ENCODE measurements at places on chromosomes 1 and 21. TPM values are rescaled to one million over a fixed set of nuclear protein-coding genes. Genes with fewer than 3 reads are reported as not detected.
A peak's percentile ranks its signal among the peaks of the same experiment; 100 is the strongest.

Gene ETV3L
- total RNA-seq: not detected

Gene PKLR
- total RNA-seq: 0.14 TPM

Gene STUM
- total RNA-seq: 0.33 TPM

Gene OLIG2
- total RNA-seq: not detected

Gene RPE65
- total RNA-seq: not detected

Gene SLFNL1
- 7.3 TPM for total RNA-seq

Gene SPRR2A
- total RNA-seq: not detected

Gene CLCA1
- total RNA-seq: 0.11 TPM

Gene PRMT2
- 103 TPM for total RNA-seq

Gene SH3BGR
- 3.9 TPM for total RNA-seq

GRCh38 chr1:45299981-45300668 is 26.6 kb upstream of the HPDL start:
- no peak for DNase-seq
- no peaks in the 10 kb centered on the region for H3K36me3 ChIP-seq
- no peak overlapping the region for H3K27ac ChIP-seq
- no peak overlapping the region for H3K4me3 ChIP-seq
- H3K4me1 ChIP-seq: peaks cover 14% of the 10 kb centered on the region

DNA sequence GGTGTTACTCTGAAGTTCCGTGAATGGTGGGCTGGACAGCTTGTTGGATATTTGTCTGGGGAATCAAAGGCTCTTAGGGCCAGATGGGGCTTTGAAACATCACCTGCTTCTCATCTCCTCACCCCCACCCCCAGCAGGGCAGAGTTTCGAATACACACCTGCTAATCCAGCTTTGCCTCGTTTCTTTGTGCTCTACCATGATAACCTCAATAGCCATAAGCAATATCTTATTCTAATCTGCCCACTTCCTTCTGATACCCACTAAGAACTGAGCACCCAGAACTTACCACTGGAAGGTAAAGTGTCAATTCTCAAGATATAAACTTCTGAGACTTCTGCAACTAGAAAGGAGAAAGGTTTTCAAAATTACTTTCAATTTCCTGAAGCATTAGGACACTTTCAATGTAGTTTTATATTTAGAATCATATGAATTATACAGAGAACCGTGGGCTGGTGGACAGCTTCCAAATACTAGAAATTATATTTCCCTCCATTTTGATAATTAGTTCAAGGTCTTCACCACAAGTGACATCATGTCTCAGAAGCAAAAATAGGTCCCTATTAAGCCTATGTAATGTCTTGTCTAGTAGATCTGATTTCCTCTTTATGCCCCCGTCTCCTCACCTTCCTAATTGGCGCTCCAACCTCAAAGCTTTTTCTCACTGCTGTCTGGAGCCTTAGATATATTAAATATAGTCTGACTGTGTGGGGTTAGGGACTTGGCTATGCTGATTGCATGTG is 64.4 kb upstream of the NEK2 start:
- H3K27me3 ChIP-seq: no peaks in the 10 kb centered on the region
- no peak overlapping the region for H3K27ac ChIP-seq

GRCh38 chr1:61952675-61953074 is 210.4 kb downstream of the PATJ start:
- H3K27ac ChIP-seq: no peak overlapping the region
- DNase-seq: no peak
- no peaks in the 10 kb centered on the region for H3K4me1 ChIP-seq
- no peaks in the 10 kb centered on the region for H3K27me3 ChIP-seq
- H3K36me3 ChIP-seq: no peaks in the 10 kb centered on the region

GRCh38 chr1:93615582-93616150 is 66.0 kb downstream of the BCAR3 start:
- H3K4me3 ChIP-seq: no peak overlapping the region
- DNase-seq: no peak
- H3K27me3 ChIP-seq: no peaks in the 10 kb centered on the region
- H3K4me1 ChIP-seq: peaks cover 32% of the 10 kb centered on the region
- peak overlapping the region; percentile 38 for H3K27ac ChIP-seq

DNA sequence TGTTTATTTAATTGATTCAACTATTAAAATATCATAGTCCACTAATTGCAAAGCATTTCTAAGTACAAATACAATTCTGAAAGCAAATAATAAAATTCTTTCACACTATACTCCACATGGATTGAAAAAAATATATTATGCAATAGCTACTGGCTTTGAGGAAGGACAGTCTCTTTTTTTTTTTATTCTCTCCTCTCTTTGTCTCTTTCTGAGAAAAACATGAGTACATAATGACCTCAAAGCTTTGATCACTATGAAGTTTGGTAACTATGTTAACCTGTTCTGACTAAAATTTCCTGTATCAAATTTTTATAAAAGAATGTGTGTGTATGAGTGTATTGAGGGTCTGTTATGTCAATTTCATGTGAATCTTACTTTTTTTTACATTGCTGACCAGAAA is 96.2 kb downstream of the RGS2 start:
- H3K27me3 ChIP-seq: no peaks in the 10 kb centered on the region
- DNase-seq: no peak
- H3K4me1 ChIP-seq: no peaks in the 10 kb centered on the region
- no peak overlapping the region for H3K4me3 ChIP-seq
- no peaks in the 10 kb centered on the region for H3K36me3 ChIP-seq

GRCh38 chr1:14363036-14363590 is 235.4 kb upstream of the KAZN start:
- H3K27ac ChIP-seq: no peak overlapping the region
- peaks cover 8% of the 10 kb centered on the region for H3K4me1 ChIP-seq
- DNase-seq: no peak
- H3K36me3 ChIP-seq: no peaks in the 10 kb centered on the region
- no peak overlapping the region for H3K4me3 ChIP-seq
- no peaks in the 10 kb centered on the region for H3K27me3 ChIP-seq

DNA sequence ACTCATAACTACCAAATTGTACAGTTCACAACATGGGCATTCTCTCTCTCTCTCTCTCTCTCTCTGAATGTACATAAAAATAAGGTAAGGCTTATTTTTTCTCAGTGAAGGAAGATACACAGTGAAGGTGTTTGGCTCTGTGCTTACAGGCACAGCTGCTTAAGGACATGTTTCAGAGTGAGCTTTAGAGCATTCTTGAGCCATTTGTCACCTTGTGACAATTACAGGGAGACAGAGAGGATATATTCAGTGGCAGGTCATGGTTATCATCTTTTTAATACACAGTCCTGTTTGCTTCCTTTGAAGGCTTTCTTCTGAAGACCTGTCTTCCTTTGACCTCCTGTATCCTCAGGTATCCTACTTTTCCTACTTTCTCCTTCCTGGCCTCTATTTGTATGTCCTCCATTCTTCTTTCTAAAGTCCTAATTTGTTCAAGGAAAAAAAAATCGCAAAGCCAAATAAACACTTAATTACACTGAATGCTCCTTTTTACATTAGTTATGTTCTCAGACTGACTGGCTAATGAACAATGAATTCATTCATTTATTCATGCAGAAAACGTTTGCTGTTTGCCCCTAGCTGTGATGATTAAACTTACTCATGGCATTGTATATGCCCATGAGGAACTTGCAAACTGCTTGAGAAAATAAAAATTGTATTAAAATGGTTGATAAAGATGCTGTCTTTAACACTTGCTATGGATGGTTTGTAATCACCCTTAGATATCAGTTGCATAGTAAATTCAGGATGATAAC is 33.4 kb downstream of the HSD17B7 start:
- H3K27ac ChIP-seq: no peak overlapping the region
- no peak for DNase-seq
- no peak overlapping the region for H3K4me3 ChIP-seq
- H3K27me3 ChIP-seq: peaks cover 9% of the 10 kb centered on the region
- peaks cover 8% of the 10 kb centered on the region for H3K4me1 ChIP-seq

- H3K27me3 ChIP-seq: peaks cover 13% of the 10 kb centered on the region
- H3K4me3 ChIP-seq: no peak overlapping the region
- H3K27ac ChIP-seq: no peak overlapping the region
- peaks cover 40% of the 10 kb centered on the region for H3K4me1 ChIP-seq
- no peak for DNase-seq
Measured at GRCh38 chr1:8315573-8316475, 2.1 kb upstream of the SLC45A1 start.

DNA sequence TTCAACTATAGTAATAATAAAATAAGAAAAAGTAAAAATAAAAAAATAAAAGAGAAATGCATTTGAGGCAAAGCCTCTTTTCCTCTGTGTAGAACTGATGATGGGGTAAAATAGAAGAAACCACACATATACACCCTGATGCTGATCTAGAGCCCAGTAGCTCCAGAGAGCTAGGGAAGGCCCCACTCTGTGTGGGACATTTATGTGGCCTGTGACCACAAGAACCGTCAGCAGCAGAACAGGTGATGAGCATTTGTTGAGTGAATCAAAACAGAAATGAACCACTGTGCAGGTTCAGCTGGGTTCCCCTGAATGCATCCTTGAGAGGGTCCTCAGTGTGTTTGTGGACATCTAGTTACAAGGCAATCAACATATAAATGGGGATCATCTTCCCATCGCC is 221.8 kb upstream of the HOOK1 start:
- no peak for DNase-seq
- H3K4me1 ChIP-seq: peaks cover 25% of the 10 kb centered on the region
- no peak overlapping the region for H3K4me3 ChIP-seq
- H3K27ac ChIP-seq: no peak overlapping the region
- H3K36me3 ChIP-seq: no peaks in the 10 kb centered on the region
- H3K27me3 ChIP-seq: no peaks in the 10 kb centered on the region

DNA sequence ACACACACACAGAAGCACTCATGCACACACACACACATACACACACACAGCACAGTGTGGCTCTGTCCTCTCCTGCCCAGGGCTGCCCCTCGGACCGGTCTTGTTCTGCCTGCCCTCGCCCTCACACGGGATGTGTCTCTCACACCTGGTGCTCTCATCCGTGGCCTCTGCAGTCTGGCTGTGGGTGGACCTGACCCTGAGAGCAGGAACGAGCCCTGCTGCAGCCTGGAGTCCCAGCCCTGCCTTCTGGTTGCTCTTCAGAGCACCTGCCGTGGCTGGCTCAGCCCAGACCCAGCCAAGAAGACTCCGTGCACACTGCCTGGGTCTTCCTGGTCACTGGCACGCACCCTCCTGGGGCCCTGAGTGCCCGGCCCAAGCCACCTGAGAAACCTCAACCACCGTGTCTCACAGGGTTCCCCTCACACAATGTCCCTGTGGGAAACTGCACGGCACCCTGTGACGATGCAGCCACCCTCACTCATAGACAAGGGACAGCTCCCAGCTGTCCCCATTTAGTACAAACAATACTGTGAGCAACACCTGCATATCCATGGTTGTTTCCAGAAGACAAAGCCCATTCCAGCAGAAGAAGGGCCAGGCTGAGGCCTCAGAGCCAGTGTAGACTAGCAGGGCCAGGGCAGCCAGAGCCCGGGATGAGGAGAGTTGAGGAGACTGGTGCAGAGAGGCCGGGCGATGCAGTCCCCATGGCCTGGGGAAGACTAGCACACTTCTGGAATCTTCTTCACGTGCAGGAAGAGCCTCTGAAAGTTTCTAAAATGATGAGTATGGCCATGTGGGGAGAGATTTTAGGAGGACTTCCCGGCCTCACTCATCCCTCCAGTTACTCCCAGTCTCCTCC is 234.0 kb downstream of the NPHP4 start:
- H3K4me1 ChIP-seq: no peaks in the 10 kb centered on the region
- H3K27ac ChIP-seq: no peak overlapping the region
- DNase-seq: no peak
- no peak overlapping the region for H3K4me3 ChIP-seq
- H3K27me3 ChIP-seq: no peaks in the 10 kb centered on the region
- H3K36me3 ChIP-seq: no peaks in the 10 kb centered on the region

DNA sequence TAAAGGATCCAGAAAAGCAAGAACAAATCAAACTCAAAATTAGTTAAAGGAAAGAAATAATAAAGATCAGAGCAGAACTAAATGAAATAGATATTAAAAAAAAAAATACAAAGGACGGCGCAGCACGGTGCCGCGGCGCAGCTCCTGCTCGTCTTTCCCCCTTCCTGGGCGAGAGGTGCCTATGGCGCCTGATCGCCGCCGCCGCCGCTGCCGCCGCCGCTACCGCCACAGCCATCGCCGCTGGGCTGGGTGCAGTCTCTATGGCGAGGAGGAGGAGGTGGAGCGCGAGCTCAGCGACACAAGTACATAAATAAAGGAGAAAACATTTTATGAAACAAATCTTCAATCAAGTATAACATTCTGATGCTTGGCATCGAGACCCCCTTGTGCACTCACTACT is 77.6 kb upstream of the VANGL1 start:
- no peak overlapping the region for H3K4me3 ChIP-seq
- no peak overlapping the region for H3K27ac ChIP-seq
- peak; percentile 71 for DNase-seq
- no peaks in the 10 kb centered on the region for H3K4me1 ChIP-seq
- H3K36me3 ChIP-seq: no peaks in the 10 kb centered on the region
- no peaks in the 10 kb centered on the region for H3K27me3 ChIP-seq

DNA sequence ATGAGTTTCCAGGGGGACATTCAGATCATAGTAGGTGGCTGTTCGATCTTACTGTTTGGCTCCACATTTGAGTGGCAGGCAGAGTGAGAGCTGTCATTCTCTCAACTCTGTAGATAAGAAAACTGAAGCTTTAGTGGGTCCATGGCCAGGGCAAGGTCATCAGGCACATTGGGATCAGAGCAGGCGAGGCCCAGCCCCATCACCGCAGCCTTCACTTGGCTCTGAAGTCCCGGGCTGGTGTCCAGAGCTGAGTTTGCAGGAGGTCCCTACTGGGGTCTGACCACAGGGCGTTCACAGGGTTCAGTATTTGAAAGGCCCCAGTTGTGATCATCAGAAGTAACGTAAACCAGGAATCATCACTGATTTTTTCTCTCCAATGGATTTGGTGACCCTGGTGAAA is 76.7 kb downstream of the OBSCN start:
- H3K27me3 ChIP-seq: no peaks in the 10 kb centered on the region
- no peaks in the 10 kb centered on the region for H3K4me1 ChIP-seq
- H3K4me3 ChIP-seq: no peak overlapping the region

DNA sequence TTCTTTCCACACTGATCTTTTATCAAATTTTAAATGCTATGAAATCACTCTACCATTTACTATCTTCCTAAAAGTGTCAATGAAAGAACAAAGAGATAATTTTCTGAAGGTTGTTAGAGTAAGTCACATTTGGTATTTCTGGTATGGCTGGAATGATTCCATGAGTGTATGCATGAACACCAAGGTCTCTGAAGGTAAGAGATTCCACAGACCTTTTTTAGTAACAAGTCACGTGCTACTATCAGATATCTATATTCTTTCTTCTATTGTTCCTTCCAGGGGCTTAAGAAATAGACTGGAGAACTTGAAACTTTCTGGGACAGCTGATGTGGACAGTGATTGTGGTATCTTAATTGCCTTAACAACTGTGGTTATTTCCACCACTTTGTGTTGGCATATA is 265.0 kb downstream of the SDCCAG8 start:
- no peak overlapping the region for H3K27ac ChIP-seq
- no peaks in the 10 kb centered on the region for H3K27me3 ChIP-seq
- H3K4me3 ChIP-seq: no peak overlapping the region
- H3K4me1 ChIP-seq: no peaks in the 10 kb centered on the region
- no peak for DNase-seq
- no peaks in the 10 kb centered on the region for H3K36me3 ChIP-seq
